ENCODE measurements at places on chromosomes 16 and 17.

GRCh38 chr16:87918338-87918737 lies 18.0 kb downstream of the CA5A start:
- no peak for DNase-seq

GRCh38 chr16:30746638-30747175 lies 1.5 kb upstream of the PHKG2 start:
- no peak for DNase-seq

DNA sequence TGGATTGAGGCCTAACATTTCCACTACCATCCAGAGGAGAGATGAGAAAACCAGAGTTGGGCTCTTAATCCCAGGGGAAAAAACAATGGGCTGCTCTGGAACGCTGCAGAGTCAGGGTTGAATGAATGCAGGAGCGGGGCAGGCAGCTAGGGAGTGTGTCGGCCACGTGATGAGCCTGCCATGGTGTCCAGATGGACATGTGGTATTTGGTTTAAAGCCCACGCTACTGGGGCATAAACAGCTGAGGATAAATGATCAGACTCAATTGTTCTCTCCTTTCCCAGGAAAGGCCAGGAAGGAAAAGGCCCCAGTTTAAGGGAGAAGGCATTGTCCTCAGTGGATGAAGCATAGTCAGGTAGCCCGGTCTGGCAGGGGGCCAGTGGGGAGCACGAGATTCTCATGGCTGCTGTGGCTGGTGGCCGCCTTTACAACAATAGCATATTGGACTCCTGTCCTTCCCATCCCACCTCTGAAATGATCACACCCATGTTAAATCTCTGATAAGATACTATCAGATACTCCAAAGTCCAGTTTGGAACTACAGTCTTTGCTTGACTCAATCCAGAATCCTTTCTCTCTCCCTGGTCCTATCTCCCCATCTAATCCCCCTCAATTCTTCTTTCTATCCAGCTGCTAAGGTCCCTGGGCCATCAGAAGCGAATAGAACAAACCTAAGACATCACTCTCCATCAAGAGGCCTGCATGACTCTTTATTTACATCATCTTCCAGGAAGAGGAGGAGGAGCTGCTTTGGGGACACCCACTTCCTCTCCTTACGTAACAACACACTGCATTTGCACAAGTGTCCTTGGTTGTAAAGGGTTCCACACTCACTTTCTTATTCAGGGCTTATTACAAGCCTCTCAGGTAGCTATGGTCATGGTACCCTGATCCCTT lies 20.4 kb downstream of the CA4 start:
- DNase-seq = no peak

DNA sequence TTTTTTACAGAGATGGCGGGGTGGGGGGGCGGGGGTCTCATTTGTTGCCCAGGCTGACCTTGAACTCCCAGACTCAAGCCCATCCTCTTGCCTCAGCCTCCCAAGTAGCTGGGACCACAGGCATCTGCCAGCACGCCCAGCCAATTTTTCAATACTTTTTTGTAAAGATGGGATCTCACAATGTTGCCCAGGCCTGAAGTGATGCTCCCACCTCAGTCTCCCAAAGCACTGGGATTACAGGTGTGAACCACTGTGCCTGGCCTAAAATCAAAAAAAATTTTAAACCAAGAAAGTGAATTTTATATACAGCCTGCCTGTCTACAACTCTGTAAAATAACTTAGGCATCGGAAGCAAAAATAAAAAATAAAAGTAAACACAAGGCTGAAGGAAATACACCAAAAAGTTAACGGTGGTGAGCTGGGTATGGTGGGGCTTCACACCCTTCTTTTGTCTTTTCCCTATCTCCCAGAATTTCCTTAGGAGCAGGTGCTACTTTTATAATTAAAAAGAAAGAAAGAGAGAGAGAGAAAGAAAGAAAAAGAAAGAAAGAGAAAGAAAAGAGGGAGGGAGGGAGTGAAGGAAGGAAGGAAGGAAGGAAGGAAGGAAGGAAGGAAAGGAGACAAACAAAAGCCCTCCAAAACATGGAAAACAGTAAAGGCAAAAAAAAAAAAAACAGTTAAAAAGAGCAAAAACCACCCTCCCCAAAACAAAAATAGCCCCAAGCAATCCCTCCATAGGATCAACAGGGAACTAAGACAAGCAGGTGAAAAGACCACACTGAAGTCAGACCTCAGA lies 51.4 kb downstream of the TBC1D16 start:
- no peak for DNase-seq

DNA sequence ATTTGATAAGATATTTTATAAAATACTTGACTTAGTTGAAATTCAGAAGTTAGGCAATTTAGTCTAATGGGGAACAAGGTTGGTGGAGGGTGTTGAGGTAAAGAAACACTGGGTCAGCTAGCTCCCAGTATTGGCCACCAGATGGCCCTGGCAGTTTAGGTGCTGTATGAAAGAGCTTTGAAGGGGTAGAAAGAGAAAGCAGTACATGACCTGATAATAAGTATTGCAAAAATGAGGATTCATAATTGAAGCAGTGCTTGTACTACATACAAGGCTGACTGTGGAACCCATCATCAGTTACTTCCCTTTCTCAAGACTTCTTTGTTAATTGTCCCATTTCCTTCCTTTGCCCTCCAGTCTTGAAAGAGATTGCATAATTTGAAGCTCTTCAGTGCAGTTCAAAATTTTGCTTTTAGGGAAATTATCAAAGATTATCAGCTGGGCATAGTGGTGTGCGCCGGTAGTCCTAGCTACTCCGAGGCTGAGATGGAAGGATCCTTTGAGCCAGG lies 29.4 kb downstream of the TANC2 start:
- no peak for DNase-seq

DNA sequence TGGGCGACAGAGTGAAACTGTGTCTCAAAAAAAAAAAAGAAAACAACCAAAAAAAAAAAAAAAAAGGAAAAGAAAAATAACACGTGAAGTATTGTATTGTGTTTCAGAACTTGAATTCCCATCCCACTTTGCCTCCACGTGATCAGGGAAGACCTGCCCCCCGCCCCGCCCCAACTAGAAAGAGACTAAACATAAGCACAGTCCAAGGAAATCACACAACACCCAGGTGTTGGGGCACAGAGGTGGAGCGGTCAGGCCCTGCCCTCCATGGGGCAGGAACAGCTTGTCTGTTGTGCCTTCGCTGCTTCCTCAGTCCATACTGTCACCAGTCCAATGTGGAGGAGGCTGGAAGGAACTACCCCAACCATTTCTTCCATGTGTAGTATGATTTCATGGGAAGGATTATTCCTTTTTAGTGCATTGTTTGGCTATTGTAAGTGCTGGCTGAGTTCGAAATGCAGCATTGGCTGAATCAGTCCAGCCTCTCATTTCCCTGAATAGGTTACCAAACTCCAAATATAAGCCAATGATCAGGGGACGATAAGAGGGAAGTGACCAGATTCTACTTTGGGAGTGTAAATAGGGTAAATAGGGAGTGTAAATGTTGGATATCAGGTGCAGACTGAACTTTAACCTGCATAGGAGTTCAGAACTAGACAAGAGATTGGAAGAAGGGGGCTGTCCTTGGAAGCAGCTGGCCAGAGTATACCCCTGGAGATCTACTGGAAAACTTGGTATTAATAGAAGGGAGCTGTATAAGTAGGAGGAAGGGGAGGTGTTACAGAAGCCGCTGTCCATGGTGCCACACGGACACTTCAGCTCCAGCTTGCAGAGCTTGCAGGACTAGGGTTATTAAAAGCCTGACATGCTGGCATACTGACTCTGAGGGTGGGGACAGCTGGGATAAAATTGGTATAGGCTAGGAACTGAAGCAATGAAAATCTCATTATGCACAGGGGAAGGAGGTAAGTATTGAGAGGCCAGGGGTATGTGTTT lies 50.7 kb downstream of the TANGO6 start:
- DNase-seq = no peak

GRCh38 chr16:89437991-89438390 lies 52.4 kb downstream of the ANKRD11 start:
- no peak for DNase-seq

DNA sequence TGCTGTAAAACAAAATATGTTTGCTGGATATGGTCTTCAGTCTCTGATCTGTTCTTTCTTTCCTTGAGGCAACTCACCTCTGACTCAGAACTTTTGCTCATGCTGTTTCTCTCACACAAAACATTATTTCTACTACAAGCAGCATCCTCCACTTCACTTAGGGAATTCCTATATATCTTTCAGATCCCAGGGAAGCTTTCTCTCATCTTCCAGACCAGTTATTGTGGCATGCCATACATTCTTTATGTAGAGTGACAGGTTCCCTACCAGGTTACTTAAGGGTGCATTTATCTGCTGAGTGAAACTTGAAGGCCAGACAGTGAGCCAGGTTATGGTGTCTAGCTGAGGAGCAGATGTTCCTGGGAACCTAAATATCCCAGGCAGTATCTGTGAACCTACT lies 1226.0 kb downstream of the CDH8 start:
- DNase-seq = no peak

- no peak for DNase-seq
Observed at GRCh38 chr17:64218066-64218465, 45.0 kb downstream of the TEX2 start.

DNA sequence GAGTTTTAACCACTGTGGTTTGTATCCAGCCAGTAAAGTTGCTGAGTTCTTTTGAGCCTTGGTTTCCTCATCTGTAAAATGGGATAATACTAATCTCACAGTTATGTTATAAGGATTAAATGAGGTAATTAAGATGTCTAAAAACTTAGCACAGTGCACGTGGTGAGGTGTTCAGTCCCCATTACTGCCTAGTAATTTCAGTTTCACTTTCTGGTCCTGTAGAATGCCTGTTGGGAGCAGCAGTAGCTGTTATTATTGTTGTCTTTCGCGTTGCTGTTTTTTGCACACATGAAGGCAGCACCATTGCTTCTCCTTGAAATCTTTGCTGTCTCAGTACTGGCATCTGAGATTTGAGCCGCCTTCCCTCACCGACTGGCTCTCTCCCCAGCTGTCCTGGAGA lies 182.4 kb downstream of the DNAH9 start:
- no peak for DNase-seq

GRCh38 chr16:85573696-85574641 lies 39.2 kb upstream of the GSE1 start:
- DNase-seq = no peak

DNA sequence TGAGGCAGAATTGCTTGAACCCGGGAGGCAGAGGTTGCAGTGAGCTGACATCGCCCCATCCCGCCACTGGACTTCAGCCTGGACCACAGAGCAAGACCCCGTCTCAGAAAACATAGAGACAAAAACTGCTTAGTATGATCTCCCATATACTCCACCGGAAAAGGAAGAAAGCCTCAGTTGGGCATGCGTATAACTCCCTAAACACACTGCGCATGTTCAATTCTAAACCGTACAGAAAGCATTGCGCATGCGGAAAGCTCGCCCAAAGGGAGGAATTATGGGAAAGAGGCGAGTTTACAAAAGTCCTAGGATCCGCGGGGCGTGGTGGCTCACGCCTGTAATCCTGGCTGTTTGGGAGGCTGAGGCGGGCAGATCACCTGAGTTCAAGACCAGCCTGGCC lies 312.7 kb upstream of the ERCC4 start:
- DNase-seq = no peak

GRCh38 chr16:84881702-84882521 lies 62.1 kb downstream of the CRISPLD2 start:
- no peak for DNase-seq

- DNase-seq = no peak
Observed at GRCh38 chr17:66466840-66467367, 164.5 kb downstream of the PRKCA start.

DNA sequence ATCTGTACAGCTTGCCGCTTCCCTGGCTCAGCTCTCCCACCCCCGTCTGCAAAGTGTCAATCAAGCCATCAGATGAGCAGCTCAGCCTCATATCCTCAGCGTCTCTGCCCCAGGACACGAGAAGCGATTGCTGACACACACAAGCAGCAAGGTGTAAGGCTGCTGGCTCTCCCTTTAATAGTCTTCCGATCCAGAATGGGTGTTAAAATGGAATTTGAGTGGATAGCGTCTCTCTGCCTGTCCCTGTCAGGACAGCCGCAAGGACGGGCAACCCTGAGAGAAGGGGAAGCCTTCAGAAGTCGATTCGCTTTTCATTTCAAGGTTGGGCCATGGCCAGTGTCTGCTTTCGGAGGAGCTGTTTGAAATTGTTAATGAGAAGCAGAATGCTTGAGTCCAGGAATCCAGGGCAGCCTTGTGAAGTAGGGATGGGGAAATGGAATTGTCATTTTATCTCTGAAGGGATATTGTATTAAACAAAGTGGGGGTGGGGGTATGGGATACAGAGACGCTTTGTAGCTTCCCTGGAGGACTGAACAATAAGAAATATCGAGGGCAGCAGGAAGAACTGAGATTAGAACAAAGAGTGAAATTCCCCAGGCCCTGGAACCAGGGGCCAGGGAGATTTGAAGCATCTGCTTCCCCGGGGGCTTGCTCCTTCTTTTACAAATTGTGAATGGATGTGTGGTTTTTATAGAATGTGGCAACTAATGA lies 4.7 kb upstream of the PIPOX start:
- no peak for DNase-seq

DNA sequence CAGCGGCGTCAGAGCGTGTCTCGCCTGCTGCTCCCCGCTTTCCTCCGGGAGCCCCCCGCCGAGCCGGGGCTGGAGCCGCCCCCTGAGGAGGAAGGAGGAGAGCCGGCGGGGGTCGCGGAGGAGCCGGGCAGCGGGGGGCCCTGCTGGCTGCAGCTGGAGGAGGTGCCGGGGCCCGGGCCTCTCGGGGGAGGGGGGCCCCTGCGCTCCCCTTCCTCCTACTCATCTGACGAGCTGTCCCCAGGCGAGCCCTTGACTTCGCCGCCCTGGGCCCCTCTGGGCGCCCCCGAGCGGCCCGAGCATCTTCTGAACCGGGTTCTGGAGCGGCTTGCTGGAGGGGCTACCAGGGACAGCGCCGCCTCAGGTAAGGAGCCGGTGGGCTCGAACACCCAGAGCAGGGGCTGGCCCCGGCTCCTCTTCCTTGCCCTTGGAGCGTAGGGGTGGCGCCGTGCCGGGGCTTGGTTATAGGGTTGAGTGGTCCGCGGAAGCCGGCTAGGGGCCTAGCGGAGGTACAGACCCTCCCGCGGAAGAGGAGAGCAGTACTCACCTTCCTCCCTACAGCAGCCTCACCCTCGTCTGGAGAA lies 841 bp downstream of the RAPGEFL1 start:
- DNase-seq = no peak

GRCh38 chr17:39244016-39244599 lies 18.4 kb upstream of the STAC2 start:
- DNase-seq = no peak

GRCh38 chr17:5794385-5794784 lies 210.1 kb upstream of the NLRP1 start:
- no peak for DNase-seq

GRCh38 chr16:28011223-28011622 lies 52.3 kb downstream of the GSG1L start:
- DNase-seq = no peak

- no peak for DNase-seq
Observed at GRCh38 chr16:86033971-86034370, 135.0 kb downstream of the IRF8 start.

- no peak for DNase-seq
Observed at GRCh38 chr17:64202683-64203344, 60.2 kb downstream of the TEX2 start.

GRCh38 chr17:7626956-7627249 lies 718 bp downstream of the SAT2 start:
- DNase-seq = no peak

GRCh38 chr17:76570877-76571471 lies 14.7 kb downstream of the ST6GALNAC2 start:
- DNase-seq = no peak
